ENCODE measurements at places on chromosomes 3 and 15.
A peak's percentile ranks its signal among the peaks of the same experiment; 100 is the strongest.

GRCh38 chr3:133872161-133872560 is 23.5 kb downstream of the RAB6B start:
- no peak for DNase-seq

GRCh38 chr3:114528517-114528916 is 234.7 kb downstream of the TIGIT start:
- no peak for DNase-seq

DNA sequence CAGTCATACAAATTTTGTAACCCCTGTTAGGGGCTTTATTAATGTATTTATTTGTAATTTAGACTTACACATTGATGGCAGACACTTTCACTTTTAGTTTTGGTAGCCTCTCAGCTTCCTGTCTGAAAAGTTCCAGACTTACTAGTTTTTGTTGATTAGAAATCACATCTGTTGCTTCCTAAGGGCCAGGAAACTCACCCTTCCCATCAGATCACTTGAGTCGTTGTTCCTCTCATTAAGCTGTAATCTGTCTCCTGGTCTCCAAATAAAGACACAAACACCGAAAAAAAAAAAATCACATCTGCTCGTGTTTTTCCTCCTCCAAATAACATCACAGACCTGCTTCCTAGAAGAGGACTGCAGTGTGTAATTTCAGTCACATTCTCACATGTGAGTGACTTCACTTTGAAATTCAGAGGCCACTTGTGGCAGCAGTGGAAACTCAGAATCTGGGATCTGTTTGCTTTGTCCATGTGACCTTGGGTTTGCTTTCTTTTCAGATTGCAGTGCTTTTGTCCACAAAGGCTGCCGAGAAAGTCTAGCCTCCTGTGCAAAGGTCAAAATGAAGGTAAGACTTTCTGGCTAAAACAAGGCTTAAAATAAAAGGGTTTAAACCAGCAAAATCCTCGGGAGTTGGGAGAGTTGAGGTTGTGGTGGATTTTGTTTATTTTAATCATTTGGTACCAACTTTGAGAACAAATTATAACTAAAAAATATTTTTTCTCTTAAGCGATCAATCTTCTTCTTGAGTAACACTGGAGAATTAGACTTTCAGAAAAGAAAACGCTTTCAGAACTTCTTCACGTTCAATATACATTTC is 87.0 kb downstream of the KLHL25 start:
- peak; percentile 20 for DNase-seq

DNA sequence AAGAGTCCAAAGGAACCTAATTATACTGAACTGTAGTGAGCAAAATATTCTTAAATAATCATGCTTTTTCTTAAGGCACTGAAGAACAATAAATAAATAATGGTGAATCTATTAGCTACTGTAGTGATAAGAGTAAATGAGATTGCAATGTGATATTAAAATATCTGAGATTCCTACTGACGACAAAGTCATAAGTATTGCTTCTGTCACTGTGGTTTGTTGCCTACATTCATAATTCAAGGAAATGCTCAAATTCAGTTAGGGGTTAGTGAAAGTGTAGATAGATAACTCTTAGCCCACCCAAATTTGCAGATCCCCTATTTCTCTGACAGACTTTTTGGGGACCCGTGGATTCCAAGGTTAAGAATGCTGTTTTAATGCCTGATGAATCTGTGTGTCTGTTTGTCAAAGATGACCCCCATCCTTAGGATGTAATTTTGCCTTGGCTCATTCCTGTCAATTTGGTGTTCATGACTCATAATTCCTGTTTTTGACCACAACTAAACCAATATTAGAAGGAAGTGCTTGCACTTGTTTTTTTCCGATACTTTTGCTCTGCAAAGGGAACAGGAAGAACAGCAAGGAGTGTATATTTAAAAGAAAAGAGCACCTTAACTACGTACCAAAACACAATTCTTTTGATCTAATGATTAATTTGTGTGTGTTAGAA is 86.7 kb downstream of the MAGI1 start:
- DNase-seq = no peak

- DNase-seq = peak; percentile 22
Observed at GRCh38 chr3:195583831-195584542, at the start of gene APOD. APOD (minus strand) TSS chr3:195583940; CDS start chr3:195579461, 4,479 bp downstream.

DNA sequence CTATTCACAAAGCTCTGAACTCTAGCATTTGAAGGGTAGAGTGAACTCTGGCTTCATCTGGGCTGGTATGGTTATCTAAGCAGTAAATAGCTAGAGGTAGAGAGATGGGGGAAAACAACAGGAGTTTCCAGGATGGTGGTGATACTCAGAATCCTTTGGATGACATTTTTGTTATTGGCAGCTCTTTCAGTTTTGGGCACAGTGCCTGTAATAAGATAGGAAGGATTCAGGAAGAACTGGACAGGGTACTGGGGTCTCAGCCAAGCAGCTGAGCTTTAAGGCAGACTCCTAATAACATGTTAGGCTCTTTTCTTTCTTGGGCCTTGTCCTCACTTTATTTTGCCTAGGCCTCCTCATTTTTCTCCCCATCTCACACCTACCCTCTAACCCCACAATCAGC is 338.5 kb downstream of the CADM2 start:
- DNase-seq = no peak

GRCh38 chr3:188533172-188533571 is 379.2 kb downstream of the LPP start:
- DNase-seq = no peak

- no peak for DNase-seq
Observed at GRCh38 chr3:178671377-178671776, 135.1 kb downstream of the KCNMB2 start.

DNA sequence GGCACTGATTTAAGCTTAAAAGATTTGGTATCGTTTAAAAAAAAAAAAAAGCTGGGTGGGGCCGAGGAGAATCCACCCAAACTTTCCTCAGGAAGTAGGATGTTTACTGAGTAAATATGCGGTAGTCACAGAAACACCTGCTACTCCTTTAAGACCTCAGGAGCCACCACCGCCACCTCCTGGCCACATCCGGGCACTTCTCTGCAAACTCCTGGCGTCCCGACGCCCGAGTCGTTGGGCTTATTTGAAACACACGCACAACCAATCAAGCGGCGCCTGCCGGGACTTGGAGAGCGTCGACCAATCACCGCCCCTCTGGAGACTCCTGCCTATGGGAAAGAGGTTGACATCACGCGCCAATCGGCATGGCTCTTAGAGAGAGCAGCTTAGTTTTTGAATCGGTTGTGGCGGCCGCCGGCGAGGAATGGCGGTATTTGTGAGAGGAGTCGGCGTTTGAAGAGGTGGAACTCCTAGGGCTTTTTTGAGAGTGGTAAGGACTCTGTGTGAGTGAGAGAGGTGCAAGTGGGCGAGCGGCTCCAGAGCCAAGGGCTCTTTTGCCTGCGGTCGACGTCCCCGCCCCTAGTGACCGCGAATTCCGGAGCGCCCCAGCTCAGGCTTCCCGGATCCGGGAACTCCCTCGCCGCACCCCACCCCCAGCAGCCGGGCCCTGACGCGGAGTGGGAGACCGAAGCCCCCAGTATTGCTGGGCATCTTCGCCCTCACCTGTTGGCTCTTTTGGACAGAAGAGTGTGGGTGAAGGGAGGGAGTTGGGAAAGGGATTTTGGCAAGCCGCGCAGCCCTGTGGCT is at the start of gene ECT2:
ECT2 (plus strand) TSS at position 359 of the 807 bp plus-strand sequence. CDS start 3,805 bp downstream, outside the sequence.
- DNase-seq = peak; percentile 98

GRCh38 chr15:83115410-83115809 is 8.0 kb downstream of the TM6SF1 start:
- DNase-seq = no peak

DNA sequence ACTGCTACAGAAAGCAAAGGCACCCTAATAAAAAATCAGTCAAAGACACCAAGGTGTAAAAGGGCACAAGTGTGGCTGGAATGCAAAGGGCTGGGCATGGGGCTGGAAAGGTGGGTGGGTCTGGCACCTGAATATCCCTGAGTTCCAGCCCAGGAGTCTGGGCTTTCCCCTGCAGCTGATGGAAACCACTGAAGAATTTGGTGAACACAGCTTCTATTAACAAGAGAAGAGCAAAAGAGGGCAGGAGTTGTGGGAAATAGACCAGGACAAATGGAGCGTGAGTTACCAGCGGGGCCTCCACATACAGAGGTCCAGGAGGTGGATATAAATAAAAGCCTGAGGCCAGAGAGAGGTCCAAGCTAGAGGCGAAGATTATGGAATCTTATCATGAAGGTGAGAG is 45.1 kb upstream of the TPM1 start:
- no peak for DNase-seq

DNA sequence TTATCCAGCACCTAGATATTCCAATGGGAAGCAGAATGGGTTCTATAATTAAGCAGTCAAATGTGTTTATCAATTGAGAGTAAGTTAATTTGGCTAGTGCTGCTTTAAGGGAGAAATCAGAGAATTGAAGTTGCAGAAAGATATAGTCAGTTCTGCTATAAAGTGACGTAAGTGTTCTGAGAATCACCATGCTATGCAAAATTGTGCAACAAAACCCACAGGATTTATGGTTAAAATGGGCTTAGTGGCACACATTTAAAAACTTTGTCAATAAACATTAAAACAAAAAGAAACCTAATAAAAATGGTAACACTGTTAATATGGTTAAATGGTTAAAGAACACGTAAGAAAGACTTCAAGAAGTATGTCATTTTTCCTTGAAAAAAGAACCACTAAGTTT is 74.5 kb downstream of the TMEM108 start:
- no peak for DNase-seq

- DNase-seq = peak; percentile 28
Observed at GRCh38 chr15:83283138-83283812, 1.2 kb downstream of the BNC1 start.

DNA sequence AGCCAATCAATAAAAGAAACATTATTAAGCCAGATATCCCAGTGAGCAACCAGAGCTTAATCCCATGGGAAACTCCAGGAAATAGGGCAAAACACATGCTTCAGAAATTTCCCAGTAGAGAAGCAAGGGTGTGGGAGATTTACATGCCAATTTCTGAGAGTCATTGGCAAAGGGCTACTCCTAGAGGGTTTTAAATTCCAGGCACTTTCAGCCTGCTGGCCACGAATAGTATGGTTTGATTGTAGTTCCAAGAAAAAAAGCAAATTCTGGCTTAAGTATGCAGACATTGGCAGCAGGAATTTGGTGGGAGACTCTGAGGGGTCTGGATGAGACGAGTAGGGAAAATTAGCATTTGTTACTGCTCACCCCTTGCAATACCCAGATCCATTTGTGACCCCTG is 402.1 kb upstream of the SUCLG2 start:
- DNase-seq = no peak

- DNase-seq = no peak
Observed at GRCh38 chr3:100437721-100438622, 36.6 kb downstream of the LNP1 start.

GRCh38 chr3:187281191-187281714 is 10.3 kb downstream of the MASP1 start:
- DNase-seq = peak; percentile 85

DNA sequence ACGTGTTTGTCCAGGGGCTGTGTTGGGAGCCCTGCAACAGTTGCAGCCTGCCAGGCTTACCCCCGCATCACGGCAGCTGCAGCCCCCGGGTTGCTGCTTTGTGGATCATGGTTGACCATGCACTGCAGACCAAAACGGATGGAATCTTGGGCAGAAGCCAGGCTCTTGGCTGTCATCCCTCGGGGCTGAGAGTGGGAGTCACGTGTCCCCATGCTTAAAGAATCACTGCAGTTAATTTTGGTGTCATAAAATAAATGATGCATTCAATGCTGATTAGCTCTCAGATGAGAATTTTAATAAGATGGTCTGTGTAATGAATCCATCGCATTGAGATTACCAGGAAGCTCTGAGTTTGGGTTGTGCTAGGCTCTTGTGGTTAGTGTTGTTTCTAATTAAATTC is 115.6 kb downstream of the CHDH start:
- DNase-seq = peak; percentile 21

DNA sequence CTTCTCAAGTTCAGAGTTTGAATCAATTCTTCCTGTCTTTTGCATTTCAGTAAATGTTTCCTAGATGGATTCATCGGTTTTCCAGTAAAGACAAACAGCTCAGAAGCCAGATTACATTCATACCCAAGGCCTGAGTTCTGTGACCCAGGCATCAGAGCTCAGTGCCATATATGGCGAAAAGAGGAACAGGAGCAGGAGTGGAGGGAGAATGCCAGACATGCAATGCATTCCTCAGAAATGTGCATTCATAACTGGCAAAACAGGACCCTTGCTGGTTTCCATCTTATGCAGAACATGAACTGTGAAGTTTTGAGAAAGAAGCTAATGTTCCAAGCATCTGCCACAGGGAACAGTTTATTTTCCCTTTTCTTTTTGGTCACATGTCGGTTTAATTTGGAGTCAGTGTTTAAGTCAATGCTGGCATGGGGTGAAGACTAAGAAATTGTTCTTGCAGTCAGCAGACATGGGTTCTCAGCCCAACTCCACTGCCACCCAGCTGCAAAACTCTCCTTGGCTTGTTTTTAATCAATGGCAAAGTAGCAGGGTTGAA is 116.5 kb downstream of the LPP start:
- peak; percentile 61 for DNase-seq

DNA sequence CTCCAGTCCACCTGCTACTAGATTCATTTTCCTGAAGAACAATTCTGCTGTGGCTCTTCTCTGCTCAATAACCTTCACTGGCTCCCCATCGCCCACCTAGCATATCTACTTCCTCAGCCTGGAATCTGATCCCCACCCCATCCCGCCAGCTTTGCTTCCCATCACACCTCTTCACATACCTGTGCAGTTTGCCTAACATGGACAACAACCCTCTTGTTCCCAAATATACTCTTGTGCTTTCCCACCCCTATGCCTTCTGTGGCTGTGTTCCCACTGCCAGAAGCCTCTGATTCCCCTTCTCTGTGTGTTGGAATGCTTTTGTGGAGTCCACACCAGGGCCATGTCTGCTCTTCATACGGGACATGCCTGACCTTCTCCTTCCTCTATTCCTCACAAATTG is 29.5 kb downstream of the CMTM7 start:
- DNase-seq = no peak

DNA sequence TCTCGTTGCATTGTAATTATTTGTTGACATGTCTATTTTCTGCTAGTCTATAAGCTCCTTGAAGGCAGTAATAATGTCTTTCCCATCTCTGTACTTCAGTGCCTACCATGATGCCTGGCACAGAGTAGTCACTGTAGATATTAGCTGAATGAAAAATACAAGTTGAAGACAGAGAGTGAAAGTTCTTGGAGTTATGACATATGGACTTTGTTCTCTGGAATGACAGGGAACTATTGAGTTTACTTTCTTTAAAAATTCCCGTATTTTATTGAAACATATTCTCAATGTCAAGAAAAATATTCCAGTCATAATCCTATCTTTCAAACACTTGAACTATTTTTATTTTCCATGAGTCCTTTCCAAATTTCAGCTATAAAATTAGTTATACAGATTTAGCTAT is 3.0 kb downstream of the BLM start:
- no peak for DNase-seq

Data from AG08396 (cell line).